ENCODE measurements at places on chromosomes 5 and 9.

DNA sequence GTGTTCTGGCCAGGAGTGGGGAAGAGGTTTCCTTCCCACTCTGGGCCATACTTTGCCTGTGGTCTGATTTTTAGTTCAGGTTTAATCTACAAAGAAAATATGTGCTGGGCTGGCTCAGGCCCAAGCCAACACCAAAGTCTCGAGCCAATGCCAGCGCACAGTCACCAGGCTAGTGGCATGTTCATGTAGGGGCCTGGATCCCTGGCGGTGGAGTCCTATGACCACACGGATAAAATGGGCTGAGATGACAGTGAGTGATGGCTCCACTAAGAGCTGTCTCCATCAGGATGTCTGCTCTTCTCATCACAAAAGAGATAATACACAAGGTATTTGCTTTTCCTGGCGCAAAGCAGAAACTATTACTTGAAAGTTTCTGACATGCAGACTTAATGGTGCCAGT, 92.9 kb upstream of the PTPN3 start:
- no peak for DNase-seq

DNA sequence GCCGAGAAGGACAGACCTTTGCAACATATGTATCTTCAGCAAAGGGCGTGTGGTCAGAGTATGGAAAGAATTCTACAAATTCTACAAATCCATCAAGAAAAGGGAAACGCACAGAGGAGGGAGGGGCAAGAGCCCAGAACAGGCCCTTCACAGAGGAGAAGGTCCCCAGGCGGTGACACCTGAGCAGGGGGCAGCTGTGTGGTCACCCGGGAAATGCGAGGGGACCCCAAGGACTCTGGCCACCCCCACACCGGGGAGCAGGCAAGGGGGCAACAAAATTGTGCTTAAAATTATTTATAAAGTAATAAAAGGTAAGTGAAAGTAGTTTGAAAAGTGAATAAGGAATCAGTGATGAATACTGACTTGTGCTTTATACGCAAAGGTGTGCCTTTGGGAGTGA, 17.6 kb downstream of the NACC2 start:
- DNase-seq, result no peak

DNA sequence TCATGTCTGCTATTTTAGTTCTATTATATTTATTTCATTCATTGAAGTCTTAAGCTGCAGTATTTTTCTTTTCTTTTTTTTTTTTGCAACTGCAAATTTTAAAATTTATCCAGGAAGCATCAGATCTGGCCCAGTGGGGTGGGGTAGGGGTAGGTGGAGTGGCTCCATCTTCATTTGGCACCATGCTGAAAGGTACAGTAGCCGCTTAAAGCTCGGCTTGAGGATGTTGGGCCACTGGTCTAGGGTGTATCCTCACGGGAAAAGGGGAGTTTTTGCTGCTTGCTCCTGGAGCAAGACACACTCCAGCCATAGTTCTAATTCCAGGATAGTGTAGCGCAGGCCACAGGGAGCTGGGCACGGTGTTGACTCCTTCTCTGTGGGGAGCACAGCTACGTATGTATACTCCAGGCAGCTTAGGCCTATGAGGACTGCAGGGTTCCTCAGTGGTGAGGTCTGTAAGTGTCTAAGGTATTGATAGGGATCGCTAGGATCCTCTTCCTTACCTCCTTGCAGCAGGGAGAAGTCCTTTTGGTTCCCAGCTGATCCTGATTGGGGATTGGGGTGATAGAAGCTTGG, 22.7 kb downstream of the RCL1 start:
- DNase-seq, result no peak

- no peak for DNase-seq
These were observed 28.5 kb downstream of the MVB12B start for GRCh38 chr9:126354887-126355770.

DNA sequence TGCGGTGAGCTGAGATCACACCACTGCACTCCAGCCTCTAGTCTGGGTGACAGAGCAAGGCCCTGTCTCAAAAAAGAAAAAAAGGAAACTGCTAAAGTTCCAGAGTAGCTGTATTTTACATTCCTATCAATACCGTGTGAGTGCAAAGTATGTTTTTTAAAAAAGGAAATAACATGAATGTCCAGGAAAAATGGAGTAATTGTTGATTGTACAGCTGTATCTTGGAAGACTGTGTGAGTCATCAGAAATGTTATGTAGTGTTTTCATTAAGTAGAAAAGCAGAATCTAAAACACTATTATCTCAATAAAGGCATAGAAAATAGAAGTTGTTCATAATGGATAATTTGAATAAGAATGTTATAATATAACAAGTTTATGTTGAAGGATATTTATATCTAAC, 53.9 kb downstream of the ZCCHC7 start:
- DNase-seq, result no peak

DNA sequence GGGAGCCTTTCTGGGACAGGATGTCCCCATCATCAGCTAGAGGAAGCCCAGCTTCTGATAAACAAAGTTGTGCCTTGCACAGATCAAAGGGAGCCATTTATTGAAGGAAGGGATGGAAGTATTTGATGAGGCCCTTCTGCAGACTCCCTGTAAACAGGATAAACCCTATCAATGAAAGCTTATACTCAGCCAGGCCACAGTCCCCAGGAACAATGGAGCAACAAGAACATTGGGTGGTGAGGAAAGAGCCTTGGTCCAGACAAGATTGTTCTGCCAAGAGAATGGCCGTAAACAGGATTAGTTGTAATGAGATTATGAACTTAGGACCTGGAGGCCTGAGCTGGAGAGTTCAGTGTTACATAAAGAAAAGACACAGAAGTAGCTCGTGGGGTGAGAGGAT, 40.5 kb upstream of the LIFR start:
- no peak for DNase-seq

GRCh38 chr9:78009186-78009585, 22.4 kb downstream of the GNAQ start:
- DNase-seq, result no peak

DNA sequence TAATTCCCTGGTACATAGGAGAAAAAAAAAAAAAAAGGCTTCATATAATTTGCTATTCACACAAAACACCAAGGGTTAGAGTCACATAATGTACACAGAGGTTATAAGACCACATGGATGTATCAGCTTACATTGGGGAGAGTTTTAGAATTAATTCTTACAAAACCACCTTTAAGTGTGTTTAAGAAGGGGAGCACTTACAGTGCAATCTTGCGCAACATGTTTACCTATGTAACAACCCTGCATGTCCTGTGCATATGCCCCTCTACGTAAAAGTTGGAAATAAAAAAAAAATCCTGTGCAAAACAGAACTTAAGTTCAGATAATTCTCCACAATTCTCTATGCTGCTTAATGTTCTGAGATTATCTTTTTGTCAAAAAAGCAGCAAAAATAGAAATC, 190.0 kb downstream of the DENND1A start:
- no peak for DNase-seq

GRCh38 chr9:131181091-131181681, 55.8 kb downstream of the NUP214 start:
- no peak for DNase-seq

DNA sequence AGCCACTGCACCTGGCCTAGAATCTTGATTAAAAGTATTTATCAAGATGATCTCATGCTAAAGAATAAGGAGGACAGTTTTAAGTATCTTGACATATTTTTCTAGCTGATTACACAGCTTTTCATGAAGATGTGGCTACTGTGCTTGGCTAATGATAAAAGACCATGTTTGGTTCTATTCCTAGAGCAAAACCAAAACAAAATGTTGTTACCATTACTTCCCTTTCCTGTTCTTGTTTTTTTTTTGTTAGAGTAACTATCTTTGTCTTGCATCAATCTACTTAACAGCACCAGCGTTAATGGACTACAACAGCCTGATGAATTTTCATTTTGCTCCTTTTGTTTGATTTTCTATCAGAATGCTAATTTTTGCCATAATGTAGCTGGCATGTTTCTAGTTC, 86.2 kb upstream of the DHFR start:
- no peak for DNase-seq

DNA sequence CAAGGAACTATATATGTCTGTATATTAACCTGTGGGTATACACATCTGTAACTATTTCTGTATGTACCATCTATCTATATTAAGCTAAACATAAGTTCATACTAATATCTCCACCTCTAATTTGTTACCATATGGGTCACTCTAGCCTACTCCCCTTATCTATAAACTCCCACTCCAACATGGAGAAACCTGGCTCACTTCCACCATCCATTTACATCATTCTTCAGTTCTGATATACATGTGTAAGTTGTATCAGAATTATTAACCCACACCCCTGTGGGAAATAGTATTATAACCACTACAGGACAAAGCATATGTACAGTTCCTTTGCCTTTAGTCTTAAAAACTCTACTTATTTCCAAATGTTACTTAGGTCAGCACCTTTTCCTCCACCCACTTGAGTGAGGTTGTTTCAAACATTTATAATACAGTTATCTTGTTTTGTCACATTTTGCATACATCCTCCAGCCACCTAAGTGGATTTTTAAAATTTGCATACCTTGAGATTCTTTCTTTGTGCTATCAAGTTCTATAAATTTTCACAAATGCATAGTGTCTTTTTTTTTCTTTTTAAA, 10.6 kb downstream of the NDFIP1 start:
- no peak for DNase-seq

DNA sequence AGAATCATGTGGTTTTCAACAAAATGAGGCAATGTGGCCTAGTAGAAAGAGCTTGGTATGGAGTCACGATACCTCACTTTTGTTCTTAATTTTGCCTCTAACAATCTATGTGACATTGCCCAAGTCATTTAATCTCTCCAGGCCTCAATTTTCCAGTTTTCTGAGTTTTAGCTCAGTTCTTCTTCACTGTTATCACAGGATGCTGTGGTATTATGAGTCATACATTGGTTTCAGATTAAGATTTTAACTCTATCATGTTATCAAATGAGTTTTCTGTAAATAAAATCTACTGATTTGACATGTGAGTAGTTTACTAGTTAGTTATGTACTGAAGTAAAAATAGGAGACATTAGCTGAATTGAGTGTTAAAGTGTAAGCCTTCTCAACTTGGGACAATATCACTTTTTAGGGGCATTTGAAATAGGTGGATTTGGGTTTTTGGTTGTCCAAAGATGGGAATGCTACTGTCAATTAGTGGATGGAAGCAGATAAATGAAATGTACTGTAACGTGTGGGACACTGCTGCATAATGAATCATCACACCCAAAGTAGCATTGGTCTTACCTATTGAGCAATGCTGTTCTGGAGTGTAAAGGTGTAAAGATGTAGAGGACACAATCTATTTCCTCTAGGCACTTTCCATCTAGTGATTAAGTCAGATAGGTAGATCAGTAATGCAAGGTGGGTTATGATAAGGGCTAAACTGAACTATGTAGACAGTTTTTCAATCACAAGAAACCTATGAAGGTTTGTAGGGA, 73.3 kb downstream of the NNT start:
- DNase-seq, result no peak

DNA sequence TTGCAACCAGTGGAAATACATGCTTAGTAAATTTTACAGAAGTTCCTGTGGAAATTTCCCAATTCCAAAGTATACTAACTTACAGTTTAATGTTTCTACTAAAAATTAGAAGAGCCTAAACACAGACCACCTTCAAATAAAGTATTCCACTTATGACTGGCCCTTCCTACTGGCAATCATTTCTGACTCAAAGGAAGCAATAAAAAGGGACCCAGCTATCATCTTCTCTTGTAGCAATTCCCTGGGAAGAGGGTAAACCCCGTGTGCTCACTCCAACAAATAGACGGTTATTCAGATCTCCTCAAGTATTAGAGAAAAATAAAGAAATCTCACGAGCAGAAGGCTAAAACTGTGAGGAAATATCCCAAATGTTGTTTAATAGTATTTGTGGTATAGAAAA, 43.3 kb downstream of the GOLPH3 start:
- no peak for DNase-seq

GRCh38 chr9:110638381-110638954, 30.1 kb upstream of the MUSK start:
- DNase-seq, result no peak

DNA sequence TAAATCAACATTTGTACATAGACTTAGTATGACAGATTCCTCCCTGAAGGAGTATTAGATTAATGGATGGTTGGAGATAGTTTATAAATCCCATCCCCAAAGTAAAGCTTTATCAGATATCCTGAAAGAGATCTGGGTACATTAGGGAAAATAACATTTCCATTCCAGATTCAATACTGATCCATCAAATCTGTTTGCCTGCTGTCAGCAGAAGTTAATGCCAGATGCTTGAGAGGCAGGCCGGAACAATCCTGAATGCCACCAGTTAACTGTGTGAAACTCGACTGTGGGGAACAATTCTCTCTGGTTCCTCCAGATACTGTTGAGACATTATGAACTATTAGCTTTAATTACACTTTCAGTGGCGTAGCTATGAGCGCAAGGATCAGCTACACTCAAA, 1166.8 kb downstream of the MAT2B start:
- DNase-seq, result no peak

DNA sequence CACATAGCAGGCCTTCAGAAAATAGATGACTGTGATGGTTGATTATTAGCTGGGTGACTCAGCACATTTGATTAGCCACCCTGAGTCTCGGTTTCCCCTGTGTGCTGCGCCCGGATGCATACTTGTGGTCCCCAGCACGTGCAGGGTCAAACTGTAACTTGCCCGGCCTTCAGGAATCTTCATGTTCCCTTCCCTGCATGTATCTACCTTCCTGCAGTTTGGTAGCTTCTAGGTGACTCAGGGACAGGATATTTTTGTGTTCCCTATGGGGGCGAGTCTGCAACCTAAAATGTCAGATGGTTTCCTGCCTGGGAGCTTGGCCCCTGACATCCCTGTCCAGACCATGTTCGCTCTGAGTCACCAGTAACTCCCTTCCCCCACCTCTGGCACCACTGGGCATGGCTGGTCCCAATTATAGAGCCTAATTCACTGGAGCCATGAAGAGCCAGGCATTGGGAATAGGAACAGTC, 13.2 kb downstream of the PTGS1 start:
- DNase-seq, result no peak

DNA sequence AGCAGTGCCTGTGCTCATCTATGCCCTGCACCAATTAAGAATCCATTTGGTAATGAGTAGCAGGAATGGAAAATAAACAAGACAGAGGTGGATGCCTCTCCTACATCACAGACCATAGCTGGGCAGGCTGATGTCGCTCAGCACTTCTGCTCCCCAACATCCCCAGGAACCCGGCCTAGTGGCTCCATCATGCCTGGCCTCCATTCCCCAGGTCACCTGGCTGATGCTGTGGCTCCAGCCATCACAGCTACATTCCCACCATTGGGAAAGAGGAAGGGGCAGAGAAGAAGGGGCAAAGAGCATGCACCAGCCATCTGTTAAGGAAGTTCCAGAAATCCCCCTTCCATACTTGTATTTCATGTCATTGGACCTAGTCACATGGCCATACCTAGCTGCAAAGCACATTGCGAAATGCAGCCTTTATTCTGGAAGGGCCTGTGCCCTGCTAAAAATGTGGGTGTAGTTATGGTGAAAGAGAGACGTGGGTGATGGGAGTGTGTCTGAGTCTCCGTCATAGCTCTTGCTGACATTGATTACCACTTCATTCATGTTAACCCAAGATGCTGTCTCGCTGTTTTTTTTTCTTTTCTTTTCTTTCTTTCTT, 86.1 kb upstream of the ADAMTS2 start:
- DNase-seq, result no peak
